Vagina (tissue), 2 donors: ENCODE measurements at places on chromosomes 7 and 10.

GRCh38 chr7:50733552-50733951, 49.1 kb downstream of the GRB10 start:
- peaks cover 9% of the 10 kb centered on the region for H3K4me1 ChIP-seq
- no peaks in the 10 kb centered on the region for H3K36me3 ChIP-seq
- no peaks in the 10 kb centered on the region for H3K27me3 ChIP-seq
- no peak for DNase-seq
- H3K4me3 ChIP-seq = no peak overlapping the region
- H3K27ac ChIP-seq = no peak overlapping the region

DNA sequence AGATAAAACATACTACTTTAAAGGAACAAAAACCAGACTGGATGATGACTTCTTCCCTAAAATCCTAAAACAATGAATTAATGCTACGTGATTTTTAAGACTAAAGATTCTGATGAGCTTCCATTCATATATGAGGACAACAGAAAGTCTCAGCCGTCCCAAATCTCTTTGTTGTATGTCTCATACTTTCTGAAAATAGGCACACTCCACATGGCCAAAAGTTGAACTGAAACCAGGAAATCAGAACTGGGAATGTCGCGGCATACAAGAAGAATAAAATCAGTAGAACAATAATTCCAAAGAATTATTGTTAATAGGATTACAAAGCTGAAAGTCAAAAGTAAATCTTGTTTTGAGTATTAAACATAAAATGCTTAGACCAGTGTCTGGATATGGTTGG, 195.4 kb upstream of the GHITM start:
- no peak overlapping the region for H3K4me3 ChIP-seq
- no peak overlapping the region for H3K27ac ChIP-seq
- no peaks in the 10 kb centered on the region for H3K4me1 ChIP-seq
- DNase-seq = no peak

DNA sequence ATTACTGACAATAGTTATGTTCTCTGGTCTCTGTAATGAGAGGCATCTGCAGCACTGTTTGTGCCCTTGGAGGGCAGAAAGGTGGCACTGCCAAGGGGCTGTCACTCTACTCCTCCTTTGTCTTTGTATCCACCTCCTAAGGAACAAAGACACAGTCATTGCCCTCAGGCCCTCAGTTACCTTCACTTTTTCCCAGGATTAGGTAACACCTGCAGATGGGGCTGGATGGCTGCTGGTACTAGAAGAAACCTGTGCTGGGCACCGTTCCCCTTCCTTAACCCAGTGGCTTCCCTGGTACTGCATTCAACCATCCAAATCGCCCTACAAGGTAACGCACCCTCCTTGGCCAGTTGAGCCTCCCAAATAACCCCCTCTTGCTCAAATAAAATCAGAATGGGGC, 246.9 kb upstream of the NEBL start:
- DNase-seq = no peak
- H3K36me3 ChIP-seq = no peaks in the 10 kb centered on the region
- H3K4me3 ChIP-seq = no peak overlapping the region
- H3K4me1 ChIP-seq = no peaks in the 10 kb centered on the region

DNA sequence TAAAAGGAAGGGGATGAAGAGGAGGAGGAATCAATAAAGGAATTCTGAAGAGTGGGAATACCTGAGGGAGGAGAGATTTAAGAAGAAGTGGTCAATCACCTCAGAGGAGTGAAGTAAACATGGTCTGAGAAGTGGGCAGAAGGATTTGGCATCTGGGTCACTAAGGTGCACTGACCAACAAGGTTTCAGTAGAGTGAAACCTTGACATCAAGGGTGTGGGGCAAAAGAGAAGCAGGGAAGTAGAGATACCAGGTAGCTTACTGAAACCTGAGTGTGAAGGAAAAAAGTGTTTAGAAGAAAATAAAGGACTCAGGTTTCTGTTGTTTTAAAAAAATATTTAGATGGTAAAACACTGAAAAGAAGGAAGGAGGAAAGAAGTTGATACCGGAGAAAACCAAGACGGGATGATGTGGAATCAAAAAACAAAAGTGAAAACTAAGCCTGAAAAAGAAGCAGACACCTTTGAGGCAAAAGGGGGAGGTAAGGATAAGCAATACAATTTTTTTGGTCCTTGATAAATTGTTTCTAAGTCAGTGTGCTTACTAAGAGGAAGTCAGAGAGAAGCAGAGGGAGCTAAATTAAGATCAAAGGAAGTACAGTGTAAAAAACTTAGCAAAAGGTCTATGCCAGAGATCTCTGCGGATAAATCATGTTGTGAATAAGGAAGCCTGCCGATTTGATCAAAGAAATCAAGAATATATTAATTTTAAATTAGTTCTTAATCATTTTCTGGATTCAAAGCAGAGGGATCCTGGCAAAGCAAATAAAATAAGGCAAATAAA, 137.2 kb upstream of the GPR22 start:
- no peaks in the 10 kb centered on the region for H3K36me3 ChIP-seq
- no peak for DNase-seq
- H3K4me3 ChIP-seq = no peak overlapping the region
- no peaks in the 10 kb centered on the region for H3K27me3 ChIP-seq
- H3K4me1 ChIP-seq = no peaks in the 10 kb centered on the region

GRCh38 chr7:1123715-1124114, 35.8 kb downstream of the GPER1 start:
- DNase-seq = no peak
- H3K4me1 ChIP-seq = peaks cover 25% of the 10 kb centered on the region
- H3K27ac ChIP-seq = peak overlapping the region; percentile 67
- H3K4me3 ChIP-seq = peak overlapping the region; percentile 23
- no peaks in the 10 kb centered on the region for H3K27me3 ChIP-seq

DNA sequence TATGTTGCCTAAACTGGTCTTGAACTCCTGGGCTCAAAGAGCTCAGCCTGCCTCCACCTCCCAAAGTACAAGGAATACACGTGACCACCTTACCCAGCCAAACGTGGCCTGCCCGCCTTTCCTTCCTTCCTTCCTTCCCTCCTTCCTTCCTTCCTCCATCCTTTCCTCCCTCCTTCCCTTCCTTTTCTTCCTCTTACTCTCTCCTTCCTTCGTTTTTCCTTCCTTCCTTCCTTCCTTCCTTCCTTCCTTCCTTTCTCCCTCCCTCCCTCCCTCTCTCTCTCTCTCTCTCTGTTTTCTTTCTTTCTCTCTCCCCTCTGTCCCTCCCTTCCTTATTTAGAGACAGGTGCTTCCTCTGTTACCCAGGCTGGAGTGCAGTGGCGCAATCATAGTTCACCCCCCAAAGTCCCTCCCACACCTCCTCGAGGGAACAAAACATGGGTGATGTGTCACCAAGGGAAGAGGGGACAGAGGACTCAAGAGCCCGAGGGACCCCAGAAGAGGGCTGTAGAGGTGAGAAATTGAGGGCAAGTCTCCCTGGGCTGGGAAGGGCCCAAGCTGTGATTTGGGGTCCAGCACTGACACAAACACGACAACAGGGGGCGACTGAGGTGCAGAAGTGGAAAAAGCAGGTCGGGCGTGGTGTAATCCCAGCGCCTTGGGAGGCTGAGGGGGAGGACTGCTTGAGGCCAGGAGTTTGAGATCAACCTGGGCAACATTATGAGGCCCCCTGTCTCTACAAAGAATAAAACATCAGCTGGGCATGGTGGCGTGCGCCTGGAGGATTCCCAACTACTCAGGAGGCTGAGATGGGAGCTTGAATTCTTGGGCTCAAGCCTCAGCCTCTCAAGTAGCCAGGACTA, 28.1 kb downstream of the EPHB4 start:
- H3K4me1 ChIP-seq = peaks cover 45% of the 10 kb centered on the region
- no peak overlapping the region for H3K27ac ChIP-seq
- no peak for DNase-seq
- no peaks in the 10 kb centered on the region for H3K36me3 ChIP-seq
- no peaks in the 10 kb centered on the region for H3K27me3 ChIP-seq
- no peak overlapping the region for H3K4me3 ChIP-seq

GRCh38 chr10:69318867-69319727, 40.8 kb downstream of the HK1 start:
- DNase-seq = no peak
- H3K4me3 ChIP-seq = peak overlapping the region; percentile 71
- peak overlapping the region; percentile 95 for H3K27ac ChIP-seq
- no peaks in the 10 kb centered on the region for H3K36me3 ChIP-seq
- no peaks in the 10 kb centered on the region for H3K27me3 ChIP-seq
- H3K4me1 ChIP-seq = peaks cover 56% of the 10 kb centered on the region
